ENCODE measurements at places on chromosomes 13 and 19. TPM values are rescaled to one million over a fixed set of nuclear protein-coding genes. Genes with fewer than 3 reads are reported as not detected.

The KIR2DL4 gene
- polyA plus RNA-seq, result not detected

DNA sequence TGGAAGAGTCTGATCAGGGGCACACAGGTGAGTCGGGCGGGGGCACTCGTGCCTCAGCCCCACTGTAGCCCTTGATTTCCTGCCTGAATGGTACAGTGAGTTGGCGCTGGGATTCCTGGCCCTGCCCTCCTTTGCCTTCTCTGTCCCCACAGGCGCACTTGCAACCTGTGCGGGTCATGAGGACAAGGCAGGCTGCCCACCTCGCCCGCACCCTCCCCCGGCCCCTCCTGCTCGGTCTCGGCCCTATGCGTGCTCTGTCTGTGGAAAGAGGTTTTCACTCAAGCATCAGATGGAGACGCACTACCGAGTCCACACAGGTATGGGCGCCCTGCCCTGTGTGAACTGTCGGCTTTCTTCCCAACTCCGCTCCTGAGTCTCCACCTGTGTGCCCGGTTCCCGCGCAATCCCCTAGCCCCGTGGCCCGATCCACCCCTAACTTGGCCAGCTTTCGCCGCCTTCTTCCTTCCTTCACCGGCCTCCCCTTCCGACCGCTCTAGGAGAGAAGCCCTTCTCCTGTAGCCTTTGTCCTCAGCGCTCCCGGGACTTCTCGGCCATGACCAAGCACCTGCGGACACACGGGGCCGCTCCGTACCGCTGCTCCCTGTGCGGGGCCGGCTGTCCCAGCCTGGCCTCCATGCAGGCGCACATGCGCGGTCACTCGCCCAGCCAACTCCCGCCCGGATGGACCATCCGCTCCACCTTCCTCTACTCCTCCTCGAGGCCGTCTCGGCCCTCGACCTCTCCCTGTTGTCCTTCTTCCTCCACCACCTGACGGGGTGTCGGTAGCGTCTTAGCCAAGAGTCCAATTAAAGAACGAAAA lies 1.6 kb upstream of the KMT2B start:
- DNase-seq, result no peak

DNA sequence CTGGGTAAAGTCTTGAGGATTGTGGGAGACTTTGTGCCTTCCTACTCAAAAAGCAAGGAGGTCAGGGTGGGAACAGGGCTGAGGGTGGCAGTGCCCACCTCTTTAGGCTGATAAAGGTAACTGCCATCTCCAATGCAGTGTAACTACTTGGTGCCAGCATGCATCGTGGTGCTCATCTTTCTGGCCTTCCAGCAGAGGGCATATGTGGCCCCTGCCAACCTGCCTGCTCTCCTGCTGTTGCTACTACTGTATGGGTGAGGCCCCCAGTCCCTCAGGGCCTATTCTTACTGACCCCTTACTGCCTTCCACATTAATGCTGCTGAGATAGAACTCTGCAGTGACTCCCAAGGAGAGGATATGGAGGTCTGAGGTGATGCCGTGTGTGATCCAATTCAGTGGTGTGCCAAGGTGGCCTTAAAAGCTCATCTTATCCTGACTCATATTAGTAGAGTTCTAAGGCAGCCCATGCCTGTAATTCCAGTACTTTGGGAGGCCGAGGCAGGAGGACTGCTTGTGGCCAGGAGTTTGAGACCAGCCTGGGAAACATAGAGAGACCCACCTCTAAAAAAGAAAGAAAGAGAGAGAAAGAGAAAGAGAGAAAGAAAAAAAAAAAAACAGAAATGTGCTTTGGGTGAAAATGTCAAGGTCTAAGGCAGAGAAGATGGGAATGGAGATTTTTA lies 9.7 kb upstream of the ARHGAP45 start:
- no peak for DNase-seq

GRCh38 chr13:27140060-27140459 lies 31.6 kb downstream of the USP12 start:
- DNase-seq, result no peak

DNA sequence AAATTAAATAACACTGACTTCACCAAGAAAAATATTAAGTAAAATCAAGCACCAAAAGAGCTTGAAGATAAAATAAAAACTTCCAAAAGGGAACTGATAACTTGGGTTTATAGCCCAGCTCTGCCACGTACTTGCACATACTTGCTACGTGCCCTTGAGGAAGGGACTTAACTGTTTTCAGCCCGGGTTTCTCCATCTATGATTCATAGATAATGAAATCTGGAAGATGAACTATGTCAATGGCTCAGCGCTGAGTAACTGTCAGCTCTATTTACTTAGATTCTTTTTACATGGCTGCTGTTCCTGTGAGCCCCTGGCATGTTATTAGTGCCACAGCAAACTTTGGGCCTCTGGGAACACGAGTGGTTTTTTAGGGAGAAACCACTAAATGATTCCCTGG lies 9.6 kb upstream of the ZC3H13 start:
- peak; percentile 33 for DNase-seq
